ENCODE measurements at places on chromosomes 2 and 18. TPM values are rescaled to one million over a fixed set of nuclear protein-coding genes. Genes with fewer than 3 reads are reported as not detected.

CCDC195 gene
- not detected for total RNA-seq

COL4A4 gene
- 1.2 TPM for total RNA-seq

DNA sequence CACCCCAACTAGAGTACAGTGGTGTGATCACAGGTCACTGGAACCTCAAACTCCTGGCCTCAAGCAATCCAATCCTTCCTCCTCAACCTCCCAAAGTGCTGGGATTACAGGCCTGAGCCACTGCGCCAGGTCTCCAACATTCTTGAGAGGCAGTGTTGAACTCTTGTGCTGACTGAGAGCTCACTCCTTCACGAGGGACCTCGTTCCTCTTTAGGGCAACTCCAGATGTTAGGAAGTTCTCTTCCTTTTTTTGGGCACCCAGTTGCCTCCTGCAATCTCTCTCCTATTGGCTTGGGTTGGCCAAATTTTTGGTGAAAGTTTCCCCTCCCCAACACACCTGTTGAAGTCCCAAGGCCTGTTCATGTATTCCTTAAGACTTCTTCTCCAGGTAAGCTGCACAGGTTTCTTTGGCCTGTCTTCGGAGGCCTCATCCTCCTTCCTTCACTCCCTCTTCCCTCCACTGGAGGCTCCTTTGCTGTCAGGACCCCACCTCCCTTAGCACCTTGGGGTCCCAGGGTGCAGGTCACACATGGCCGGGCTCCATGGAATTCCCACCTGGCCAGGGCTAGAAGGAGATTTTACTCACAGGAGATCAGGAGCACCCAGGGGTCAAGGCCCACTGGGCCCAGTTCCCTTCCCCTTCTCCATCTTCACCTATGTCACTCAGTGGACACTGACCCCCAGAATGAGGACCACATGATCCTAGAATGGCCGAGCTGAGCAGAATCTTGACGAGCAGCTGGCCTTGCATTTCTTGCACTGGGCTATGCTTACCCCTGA is 94.6 kb upstream of the SMAD2 start:
- no peak for DNase-seq

DNA sequence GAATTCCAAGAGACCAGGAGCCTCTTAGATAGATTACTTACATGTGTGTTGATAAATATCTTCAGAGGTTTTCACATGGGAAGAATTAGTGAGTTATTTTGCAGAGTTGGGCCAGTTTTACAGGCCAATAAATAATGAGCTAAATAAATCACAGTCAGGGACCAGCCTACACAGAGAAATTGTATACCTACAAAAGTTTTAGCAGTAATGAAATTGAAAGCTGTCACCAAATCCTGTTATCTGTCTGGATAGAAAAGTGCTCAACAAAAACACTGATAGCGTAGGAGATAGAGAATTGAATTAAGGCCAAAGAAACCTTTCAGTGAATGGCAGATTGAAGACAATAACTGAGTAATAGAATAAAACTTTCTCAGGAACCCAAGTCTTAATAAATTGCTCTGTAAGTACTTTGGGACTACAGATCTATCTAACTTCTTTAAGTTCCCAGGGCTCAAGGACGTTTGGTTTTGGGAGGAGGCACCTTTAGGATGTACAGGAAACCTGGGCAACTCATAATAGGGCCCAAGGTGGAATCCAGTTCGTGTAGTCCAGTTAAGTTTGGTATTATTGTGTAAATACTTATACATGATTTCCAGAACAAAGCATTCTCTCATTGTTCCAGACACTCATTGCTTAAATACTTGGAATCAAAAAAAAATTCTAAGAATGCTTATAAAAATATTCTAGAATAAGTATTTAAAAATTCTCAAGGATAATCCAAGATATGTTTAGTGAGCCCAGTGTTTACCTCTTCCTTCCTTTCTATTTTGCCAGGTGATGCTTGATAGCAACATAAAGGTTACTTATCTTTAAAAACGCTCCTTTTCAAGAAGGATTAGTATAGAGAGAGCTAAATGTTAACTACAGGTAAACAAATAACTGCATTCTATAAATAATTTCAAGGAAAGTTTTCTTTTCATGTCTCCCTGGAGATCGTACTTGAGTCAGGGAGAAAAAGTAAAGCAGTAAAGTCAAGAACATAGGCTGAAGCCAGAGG is 134.5 kb downstream of the NCKAP5 start:
- DNase-seq = no peak

PDE11A gene
- 2.7 TPM for total RNA-seq

All from mucosa of descending colon (tissue), 3 donors.